ENCODE measurements at places on chromosomes 5 and 9.

DNA sequence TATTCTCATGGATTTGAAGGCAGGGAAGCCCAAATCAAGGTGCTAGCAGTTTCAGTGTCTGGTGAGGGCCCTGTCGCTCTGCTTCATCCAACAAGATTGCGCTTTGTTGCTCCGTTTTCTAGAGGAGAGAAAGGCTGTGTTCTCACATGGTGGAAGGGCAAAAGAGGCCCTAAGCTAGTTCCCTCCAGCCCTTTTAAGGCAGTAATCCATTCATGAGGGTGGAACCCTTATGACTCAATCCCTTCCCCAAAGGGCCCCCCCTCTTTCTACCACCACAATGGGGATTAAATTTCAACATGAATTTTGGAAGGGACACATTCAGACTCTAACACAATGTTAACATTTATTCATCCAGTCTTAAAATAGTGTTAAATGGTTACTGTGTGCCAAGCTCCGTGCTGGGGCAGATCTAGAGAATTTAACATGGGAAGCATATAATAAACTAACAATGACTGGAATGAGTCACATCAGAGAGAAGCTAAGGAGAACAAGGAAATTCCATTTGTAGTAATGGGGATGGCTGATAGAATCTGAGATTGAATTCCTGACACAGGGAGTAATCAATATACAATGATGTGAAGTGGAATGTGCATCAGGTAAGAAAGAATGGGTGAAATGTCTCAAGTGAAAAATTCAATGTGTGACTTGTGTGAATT, 382.8 kb upstream of the ZNF608 start:
- no peak for DNase-seq

- DNase-seq: no peak
These were observed 6.5 kb downstream of the STOM start for GRCh38 chr9:121363622-121363961.

GRCh38 chr9:90307167-90307833, 335.3 kb downstream of the DIRAS2 start:
- no peak for DNase-seq

GRCh38 chr5:17190242-17190778, 27.1 kb upstream of the BASP1 start:
- no peak for DNase-seq

DNA sequence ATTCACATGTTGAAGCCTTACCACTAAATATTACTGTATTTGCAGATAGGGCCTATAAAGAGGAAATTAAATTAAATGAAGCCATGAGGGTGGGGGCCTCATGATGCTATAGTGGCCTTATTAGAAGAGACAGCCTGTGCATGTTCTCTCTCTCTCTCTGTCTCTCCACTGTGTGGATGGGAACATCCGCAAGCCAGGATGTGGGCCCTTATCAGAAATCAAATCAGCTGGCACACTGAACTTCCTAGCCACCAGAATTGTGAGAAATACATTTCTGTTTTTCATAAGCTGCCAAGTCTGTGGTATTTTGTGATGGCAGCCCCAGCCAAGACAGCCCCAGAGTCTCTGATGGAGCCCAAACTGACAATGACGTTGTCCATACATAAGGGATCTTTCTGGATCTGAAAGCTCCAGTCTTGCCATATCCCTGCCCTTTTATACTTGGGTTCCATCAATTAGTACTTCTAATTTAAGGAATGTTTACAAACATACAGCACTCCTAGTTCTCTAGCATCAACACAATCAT, 300.5 kb upstream of the ATP10B start:
- DNase-seq: no peak

All from CMK (cell line).